Activated CD4-positive, alpha-beta T cell treated with anti-CD3 and anti-CD28 coated beads, Interleukin-2, amount 10 ng/mL, durations not matched to agents 7 days and 5 days (primary cell): ENCODE measurements at places on chromosomes 13 and 19.

DNA sequence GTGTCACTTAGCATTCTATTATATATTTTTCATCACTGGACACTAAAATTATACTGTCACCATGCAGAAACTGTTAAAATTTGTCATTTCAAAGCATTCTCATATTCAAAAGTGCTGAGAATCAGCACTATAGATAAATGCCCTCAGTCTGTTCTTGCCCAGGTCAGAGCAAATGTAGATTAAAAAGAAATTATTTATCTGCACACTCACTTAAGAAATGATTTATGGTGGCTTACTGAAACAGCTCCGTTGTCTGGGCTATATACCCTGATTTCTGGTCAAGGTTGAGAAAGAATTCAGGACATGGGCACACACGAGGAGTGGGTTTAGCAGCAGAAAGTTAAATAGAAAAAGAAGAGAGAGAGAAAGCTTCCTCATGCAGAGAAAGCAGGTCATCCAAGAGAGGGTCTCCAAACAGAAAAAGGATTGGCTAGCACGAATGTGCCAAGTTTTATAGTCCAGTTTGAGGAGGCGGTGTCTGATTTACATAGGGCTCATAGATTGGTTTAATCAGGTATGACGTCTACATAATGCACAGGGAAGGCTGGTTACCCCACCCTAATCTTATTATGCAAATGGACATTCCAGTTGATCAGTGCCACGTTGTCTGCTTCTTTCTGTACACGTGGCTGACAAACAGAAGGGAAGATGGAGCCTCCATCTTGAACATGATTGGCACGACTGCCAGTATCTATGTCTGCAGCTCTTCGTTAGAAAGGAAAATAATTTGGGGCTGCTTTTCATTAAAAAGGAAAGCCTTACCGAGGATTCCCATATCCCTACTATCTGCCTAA is 47.3 kb upstream of the N4BP2L1 start:
- DNase-seq = no peak

- no peak for DNase-seq
Observed at GRCh38 chr19:48964205-48965039, 687 bp upstream of the FTL start.

GRCh38 chr13:95391362-95391761 is 90.1 kb upstream of the ABCC4 start:
- DNase-seq = no peak

DNA sequence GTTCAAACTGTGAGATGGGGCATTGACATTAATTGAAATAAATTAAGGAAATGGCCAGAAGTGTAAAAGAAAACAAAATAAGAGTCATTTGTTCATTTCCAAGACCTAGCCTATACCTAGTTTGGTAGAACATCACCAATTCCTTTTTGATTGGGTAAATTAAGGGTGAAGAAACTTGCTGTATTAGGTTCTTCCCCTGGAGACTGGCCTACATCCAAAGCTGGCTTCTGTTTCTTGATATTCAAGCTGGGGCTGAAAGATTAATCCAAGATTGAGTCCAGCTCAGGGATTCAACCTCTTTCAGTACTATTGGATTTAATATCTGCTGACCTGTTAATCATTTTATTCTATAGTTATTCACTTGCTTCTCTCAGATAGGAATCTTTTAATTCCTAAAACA is 183.2 kb downstream of the GPC6 start:
- DNase-seq = no peak

GRCh38 chr13:110593430-110594130 is 21.8 kb upstream of the NAXD start:
- peak; percentile 33 for DNase-seq

DNA sequence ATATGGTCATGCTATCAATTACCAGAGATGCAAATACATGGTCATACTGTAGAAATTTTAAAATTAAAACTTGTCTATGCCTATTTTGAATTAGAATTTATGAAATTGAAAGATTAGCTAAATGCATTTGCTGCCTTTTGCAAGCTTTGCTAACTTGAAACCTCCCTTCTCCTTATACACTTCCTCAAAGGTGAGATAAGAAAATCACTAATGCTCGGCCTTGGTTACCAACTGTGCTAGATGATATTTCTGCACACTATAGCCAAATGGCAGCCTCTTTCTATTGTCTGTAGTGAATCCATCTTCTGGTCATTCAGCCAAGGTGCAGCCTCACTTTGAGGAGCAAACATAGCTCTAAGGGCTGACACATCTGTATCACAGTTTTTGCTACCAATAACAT is 31.1 kb upstream of the MYCBP2 start:
- no peak for DNase-seq

- no peak for DNase-seq
Observed at GRCh38 chr19:18298601-18299000, 17.2 kb upstream of the JUND start.

GRCh38 chr19:50549927-50550593 is 18.2 kb downstream of the LRRC4B start:
- DNase-seq = no peak

DNA sequence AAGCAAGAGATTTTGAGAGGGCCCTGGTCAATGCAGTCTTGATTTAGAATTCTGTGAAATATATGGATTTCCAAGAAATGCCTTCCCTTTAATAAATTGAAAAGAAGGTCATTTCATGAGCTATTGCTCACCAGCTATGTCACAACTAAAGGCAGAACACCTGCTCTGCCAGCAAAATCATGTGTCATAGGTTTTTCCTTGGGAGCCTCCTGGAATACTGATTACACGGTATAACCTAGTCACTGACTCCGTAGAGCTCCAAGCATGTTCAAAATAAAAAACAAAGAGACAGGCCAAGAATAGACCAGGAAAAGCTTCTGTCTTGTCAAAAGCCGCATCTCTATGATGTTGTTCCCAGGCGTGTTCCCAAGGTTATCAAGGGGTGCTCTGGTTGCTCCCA is 45.5 kb downstream of the HSPH1 start:
- no peak for DNase-seq

GRCh38 chr13:20136781-20137703 is 23.8 kb downstream of the GJA3 start:
- DNase-seq = peak; percentile 48

DNA sequence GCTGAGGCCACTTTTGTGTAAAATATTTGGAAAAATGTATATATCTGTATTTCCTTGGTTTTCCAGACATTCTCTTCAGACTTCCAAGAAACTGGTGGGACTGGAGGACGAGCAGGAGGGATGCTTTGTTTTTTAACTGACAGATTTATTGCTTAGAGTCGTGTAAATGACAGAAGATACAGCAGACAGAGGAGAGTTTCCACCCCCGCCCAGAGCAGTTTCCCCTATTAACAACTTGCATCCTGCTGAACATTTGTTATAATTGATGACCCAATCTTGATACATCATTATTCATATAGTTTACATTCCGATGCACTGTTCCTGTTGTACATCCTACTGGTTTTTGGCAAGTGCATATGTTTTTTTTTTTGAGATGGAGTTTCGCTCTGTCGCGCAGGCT is 7.1 kb upstream of the DOCK6 start:
- DNase-seq = no peak

- no peak for DNase-seq
Observed at GRCh38 chr13:89968470-89968869, 1379.0 kb upstream of the MIR17HG start.

DNA sequence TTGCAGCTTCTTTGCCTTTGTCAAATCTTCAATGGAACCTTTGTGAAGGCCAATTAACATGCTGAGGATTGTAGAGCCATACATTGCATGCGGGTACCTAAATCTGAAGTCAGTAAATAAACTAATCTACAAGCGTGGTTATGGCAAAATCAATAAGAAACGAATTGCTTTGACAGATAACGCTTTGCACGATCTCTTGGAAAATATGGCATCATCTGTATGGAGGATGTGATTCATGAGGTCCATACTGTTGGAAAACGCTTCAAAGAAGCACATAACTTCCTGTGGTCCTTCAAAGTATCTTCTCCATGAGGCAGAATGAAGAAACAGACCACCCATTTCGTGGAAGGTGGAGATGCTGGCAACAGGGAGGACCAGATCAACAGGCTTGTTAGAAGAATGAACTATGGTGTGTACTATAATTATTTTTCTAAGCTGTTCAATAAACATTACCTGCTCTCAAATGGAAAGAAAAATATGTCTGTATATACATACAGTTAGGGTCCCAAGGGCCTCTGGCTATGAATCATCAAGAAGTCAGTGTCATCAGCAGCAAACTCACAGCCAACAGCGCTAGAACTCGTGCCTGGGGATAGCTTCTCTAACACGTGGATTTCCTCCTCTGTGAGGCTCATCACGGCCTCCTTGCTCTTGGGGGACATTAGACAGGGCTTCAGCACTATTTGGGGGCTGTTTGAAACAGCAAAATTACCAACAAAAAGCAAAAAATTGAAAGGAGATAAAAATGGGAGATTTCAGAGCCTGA is 2.9 kb upstream of the CD70 start:
- no peak for DNase-seq

DNA sequence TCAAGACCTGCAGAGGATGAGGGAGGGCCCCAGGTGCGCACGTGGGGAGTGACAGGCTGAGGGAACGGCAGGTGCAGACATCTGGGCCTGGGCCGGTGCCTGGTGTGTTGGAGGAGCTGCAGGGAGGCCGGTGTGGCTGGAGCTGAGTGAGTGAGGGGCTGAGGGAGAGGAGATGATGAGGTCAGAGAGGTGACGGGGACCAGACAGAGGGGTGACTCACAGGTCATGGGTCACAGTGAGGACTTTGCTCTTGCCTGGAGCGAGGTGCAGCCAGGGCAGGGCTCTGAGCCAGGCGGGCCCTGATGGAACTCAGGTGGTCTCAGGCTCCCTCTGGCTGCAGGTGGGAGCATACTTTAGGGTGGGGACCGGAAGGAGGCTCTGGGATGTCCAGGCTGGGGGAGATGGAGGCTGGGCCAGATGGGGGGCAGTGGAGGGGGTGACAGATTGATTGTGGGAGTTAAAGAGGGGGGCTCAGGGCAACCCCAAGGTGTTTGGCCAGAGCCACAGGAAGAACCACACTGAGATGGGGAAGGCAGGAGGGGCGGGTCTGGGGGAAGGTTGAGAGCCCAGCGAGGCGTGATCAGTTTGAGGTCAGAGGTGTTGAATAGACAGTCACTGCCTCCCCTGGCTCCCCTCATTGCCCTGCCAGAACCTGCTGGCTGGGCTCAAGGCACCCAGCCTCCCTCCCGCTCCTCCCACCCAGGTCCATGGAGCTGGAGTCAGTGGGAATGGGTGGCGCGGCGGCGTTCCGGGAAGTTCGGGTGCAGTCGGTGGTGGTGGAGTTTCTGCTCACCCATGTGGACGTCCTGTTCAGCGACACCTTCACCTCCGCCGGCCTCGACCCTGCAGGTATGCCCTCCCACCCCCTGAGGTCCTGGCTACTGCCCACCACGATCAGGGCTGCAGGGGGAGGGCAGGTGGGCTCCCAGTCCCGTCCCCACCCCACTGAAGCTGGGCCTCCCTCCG is 8.4 kb downstream of the ARHGAP33 start:
- no peak for DNase-seq

DNA sequence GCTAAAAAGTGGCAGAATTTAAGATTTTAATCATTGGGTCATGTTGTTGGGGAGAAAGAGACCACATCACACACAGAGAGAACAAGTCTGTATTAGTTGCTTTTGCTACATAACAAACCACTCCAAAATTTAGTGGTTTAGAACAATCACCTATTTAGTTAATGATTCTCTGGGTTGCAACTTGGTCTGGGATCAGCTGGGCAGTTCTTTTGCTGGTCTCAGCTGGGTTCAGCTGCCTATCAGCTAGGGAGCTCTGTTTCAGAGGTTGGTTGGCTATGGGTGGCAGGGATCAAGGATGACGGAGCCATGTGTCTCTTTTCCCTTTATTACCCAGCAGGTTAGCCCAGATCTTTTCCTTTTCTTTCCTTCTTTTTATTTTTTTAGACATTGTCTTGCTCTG is 8.9 kb downstream of the PINLYP start:
- no peak for DNase-seq
